CD4-positive, alpha-beta T cell treated with Interleukin-1 beta for 1 hour (primary cell): ENCODE measurements at places on chromosomes 2 and 18.

- DNase-seq = no peak
Observed at GRCh38 chr2:107525406-107525805, 301.3 kb upstream of the RGPD4 start.

- no peak for DNase-seq
Observed at GRCh38 chr2:39875182-39875913, 96.3 kb upstream of the THUMPD2 start.

GRCh38 chr2:238391042-238391689 lies 35.6 kb upstream of the ASB1 start:
- DNase-seq = no peak

DNA sequence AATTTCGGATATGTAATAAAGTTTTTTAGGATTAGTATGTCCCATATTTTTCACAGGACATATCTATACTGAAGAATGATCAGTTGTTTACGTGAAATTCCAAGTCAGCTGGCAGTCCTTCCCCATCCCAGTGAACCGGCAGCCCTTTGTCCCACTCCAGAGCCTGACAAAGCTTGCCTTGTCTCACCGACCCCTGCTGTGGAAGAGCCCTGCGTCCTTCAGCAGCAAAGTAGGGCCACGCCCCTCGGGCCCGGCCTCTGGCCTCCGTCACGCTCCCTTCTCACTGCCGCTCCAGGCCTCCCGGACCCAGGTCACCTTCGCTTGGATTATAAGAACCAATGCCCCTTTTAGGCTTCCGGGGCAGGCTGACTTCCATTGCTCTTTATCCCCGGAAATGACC lies 89.8 kb upstream of the TGIF1 start:
- DNase-seq = no peak

GRCh38 chr2:112623913-112624777 lies 21.6 kb upstream of the SLC20A1 start:
- peak; percentile 74 for DNase-seq

- DNase-seq = no peak
Observed at GRCh38 chr18:62736077-62736855, 20.9 kb downstream of the PHLPP1 start.

DNA sequence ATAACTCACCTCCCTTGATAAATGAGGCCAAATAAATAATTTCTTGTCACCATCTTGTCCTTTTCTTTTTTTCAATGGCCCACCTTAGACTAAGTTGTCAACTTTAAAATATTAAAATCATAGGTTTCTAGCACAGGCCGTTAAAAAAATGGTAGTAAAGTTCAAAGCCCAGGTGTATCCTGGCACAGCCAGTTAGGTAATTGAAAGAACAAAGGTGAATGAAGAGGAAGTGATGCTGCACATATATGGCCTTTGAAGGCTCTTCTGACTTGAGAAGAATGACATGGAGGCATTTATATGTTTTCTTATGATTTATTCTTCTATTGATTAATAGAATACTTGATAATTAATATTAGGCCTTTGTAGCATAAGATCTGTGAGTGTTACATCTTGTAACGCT lies 208.7 kb downstream of the PTPRM start:
- no peak for DNase-seq

DNA sequence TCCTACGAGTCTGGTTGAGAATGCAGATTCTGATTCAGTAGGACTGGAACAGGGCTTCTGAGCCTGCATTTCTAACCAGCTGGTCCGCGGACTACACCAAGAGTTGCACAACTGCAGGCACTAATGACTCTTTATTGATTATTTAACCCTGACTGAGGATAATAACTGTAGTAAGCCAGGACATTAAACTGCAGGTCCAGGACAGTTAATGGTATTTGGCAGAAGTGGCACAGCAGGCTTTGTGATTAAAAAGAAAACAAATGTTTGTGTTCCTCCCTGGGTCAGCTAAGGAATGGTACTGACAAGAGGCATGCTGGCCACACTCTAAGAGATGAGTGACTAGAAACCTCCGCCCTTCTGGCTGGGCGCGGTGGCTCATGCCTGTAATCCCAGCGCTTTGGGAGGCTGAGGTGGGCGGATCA lies 59.4 kb downstream of the ALPK2 start:
- no peak for DNase-seq

GRCh38 chr2:105325389-105325963 lies 4.1 kb downstream of the TGFBRAP1 start:
- DNase-seq = no peak

- no peak for DNase-seq
Observed at GRCh38 chr2:112636605-112637288, 9.0 kb upstream of the SLC20A1 start.

DNA sequence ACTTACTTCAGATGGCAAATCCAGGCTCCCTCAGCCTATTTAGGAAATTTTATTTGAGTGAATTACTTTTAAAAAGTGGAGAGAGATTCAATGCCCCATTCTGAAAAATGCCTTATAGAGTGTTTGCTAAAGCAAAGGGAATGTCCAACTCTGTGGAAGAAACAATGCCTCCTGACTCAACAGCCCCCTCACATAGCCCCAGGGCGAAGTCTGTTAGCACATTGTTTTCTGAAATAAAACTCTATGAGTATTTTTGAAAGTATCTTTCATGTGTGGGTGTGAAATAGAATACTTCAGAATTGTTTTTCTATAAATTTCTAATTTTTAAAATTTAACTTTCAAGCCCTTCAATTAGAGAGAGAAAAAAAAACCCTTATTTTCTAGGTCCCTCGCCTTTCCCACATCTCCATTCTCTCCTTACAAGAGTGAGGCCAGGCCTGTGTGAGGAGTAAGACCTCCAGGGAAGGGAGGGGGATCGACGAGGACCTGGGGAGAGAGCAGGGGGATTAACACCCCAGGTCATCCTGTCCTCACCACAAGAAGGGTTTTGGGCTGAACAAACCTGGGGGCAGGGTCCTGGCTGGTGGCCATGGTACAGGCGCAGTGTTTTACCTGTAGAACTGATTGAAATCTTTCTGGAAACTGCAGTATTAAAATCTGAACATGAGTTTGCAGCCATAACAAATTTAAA lies 141.4 kb downstream of the SNTG2 start:
- no peak for DNase-seq

- no peak for DNase-seq
Observed at GRCh38 chr18:76866666-76867065, 44.3 kb downstream of the ZNF236 start.

DNA sequence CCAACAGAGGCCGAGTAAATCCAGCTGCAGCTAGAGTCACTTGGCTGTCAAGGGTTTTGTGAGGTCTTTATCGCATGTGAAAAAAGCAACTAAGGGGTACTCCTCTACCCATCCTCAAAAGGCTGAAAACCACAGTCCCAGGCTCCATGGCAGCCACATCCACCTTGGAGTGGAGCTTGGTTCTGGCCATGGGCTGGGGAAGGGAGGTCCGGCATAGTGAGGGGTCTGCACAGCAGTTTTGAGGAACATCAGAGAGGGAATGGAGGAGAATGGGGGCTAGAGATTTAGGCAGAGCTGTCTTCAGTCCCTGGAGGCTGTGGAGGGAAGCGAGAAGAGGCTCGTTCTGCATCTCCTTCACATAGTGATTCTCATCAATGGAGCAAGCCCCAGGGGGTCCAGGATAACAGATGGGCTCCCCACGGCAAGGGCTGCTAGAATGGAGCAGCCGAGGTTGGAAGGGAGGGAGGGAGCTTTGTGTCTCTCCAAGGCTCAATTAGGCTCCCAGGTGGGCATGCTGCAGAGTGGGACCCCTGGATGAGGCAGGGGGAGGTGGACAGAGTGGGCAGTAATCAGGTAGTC lies 21.0 kb downstream of the MROH2A start:
- no peak for DNase-seq

- DNase-seq = no peak
Observed at GRCh38 chr2:207887500-207887899, 117.8 kb upstream of the FZD5 start.

DNA sequence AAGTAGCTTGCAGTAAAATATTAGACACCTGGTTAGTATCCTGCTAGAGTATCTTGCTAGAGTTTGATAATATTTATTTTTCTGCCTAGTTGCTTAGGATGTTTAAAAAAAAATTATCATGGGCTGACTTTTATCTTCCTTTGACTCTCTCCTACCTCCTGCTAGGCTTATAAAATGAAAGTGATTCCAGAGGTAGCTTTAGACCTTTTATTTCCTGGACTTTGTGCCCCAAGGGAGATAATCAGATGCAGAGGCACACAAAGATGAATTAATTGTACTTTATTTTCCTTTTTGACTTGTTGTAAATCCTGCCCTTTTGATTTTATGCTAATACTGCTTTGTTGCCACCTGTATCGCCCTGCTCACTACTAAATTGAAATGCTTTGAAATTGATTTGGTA lies 130.7 kb downstream of the WDSUB1 start:
- DNase-seq = no peak

DNA sequence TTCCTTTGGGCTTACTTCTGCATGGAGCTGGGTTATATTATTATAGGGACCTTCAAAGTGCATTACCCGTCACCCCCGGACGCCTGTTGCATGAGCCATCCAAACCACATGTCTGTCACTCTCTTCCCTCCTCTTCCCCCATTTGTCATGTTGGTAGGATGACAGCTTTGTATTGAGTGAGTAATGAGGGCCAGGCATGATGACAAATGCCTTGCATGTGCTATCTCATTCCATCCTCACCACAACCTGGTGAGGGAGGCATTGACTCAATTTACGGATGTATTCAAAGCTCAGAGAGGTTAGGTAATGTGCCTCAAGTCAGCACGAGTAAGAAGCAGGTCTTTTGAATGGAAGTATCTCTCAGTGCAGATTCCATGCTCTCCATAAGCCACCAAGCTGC lies 510.5 kb upstream of the TNP1 start:
- no peak for DNase-seq

- DNase-seq = no peak
Observed at GRCh38 chr2:108884619-108885018, 98.0 kb downstream of the CCDC138 start.

DNA sequence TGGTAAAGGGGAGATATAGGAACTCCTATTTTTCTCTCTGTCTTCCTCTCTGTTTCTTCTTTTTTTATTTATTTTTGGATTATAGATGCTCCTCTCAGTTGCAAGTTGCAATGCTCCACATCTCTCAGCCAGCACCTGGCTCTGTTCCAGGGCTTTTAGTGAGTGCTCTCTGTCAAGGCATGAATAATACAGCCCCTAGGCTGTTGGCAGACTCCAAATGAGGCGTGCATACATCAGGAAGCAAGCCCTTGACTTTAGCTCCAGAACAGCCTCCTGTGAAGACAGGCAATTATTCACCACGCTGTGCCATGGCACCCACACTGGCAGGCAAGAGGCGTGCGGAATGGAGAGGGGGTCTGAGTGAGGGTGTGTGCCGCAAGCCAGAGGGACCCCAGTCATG lies 228.1 kb upstream of the PXDN start:
- no peak for DNase-seq

DNA sequence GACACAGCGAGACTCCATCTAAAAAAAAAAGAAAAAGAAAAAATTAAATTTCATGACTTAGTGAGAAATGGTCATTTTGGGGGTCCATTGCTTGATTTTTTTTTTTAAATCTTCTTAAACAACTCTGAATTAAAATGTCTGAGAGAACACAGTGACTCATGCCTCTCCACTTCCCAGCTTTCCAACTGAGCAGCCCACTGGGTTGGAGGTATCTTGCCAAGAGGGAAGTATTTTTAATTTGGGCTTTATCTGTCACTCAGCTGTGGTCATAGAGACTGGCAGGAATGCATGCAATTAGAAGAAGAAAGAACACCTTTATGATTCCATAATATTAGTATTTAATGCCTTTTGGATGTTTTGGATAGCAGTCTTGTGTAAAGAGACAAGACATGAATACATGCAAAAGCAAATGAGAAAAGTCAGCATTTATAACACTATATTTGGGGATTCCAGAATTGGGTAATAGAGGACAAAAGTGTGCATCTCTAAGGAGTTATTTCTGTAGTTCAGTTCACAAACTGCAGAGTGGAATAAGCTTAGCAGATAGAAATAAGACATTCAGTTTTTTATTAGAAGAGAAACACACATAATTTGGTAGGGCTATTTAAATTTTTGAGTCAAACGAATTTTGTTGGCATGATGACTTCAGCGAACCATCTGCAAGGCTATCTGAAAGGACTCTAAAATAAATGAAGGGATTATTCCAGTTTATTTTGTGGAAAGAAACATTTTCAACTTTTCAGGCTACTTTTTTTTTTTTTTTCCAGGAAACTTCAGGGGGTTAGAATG lies 254.8 kb downstream of the TGIF1 start:
- DNase-seq = no peak

GRCh38 chr18:45444040-45444439 lies 171.2 kb upstream of the SLC14A2 start:
- DNase-seq = no peak

DNA sequence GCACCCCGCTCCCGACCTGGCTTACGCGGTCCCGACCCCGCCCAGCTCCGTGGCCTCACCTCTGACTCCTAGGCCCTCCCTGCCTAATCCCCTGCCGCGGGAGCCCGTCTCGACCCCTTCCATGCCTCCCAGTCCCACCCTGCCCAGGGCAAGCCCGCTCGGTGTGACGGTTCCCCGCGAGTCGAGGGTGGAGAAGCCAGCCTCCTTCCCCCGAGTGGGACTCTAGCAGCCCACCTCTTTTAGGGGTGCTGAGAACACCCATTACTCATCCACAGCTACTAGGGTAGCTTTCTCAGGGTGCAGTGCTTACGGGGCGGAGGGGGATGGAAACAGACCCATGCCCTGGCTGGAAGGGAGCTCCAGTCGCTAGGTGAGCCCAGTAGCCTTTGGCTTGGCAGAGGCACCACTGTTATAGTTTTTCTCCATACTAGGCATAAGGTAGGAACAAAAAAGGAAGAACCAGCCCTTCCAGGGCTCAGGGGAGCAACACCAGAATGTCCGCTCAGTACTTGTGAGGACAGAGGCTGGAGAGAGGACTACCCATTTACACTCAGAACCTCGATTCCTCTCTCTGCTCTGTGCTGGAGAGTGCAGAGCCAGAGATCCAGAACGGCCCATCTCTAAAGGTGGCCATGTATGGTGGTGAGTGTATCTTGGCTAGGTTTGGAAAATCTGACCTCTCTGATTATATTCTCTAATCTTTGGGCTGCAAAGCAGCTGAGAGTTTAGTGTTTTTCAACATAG lies 606 bp downstream of the AGBL5 start:
- no peak for DNase-seq

DNA sequence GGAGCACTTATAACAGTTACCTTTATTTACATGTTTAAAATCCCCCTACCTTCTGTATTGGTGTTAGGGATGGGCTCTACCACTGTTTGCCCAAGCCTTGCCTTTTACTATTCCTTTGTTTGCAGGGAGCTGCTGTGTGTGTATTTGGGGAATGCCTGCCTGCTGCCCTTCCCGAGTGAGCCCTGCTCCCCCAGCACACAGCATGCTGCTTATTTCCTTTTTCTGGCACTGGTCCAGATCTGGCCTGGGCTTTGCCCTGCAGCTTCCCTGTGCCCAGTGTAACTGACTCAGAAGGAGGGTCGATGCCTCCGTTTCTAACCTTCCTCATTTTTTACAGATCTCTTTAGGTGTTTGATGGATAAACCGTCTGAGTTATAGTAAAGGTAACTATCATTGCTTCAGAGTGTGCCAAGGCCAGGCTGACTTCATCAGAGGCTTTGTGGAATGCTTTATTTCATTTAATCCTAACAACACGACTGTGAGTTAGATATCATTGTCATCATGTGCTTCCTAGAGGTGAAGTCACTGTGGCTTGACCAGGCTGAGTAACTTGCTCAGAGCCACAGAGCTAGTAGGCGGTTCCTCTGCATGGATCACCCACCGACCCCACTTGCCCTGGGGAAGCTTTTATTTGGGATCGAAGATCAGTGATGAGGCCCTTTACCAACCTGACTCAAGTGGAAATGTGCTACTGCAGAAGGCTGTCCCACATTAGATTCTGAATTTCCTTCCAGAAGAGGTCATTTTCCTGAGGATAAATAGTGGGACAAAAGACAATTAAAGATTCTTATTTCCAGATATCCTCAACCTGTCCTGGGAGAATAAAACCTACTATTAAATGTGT lies 238.8 kb downstream of the ZNF407 start:
- DNase-seq = no peak

GRCh38 chr2:98514096-98514639 lies 69.5 kb downstream of the INPP4A start:
- DNase-seq = no peak
